CD4-positive, alpha-beta T cell treated with Interleukin-12 subunit alpha and Interleukin-12 subunit beta, for 1 hour (primary cell): ENCODE measurements at places on chromosomes 6 and 20.

GRCh38 chr6:22570185-22570551 is 802 bp downstream of the HDGFL1 start:
- DNase-seq, result no peak

DNA sequence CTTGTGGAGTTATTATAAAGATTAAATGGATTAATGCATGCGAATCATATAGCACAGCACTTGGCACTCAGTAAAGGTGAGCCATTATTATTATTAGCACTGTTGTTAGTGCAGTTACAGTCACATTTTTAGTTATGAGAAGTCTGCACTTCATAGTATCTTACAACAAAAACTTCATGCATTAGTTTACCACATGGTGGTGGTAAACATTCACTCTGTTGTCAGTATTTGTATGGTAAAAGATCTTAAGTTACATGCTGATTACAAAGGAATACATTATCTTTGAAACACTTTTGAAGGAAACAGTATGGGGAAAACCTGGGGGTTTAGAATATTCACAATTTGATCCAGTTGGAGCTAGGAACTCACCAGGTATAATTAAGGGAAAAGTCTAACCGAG is 20.8 kb downstream of the TMEM14A start:
- no peak for DNase-seq

DNA sequence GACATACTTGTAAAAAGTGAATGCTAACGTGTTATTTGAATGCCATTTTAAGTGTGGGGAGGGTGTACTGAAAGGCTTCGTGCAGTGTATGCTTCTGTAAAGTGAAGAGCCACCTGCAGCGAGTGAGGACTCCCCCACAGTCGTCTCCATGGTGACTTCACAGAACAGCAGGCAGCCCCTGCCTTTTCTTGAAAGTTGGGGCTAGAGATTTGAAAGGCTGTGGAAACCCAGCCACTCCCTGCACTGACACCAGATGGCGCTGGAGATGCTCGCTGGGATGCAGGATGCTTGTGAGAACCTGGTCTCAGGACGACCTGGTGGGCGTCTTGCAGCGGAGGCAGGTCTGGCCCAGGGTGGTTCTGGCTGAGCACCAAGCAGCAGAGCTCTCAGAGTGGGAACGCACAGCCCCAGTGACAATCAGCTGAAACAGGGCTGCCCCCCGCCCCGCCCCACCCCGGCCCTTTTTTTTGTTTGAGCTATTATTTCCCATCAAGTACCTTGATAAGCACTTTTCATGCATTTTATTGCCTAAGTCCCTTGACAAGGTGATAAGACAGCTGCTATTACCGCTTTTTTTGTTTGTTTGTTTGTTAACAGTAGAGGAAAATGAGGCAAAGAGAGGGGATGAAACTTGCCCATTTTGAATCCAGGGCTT is 150.3 kb downstream of the SYCP2 start:
- DNase-seq, result no peak

GRCh38 chr20:9339708-9340107 is 174.7 kb upstream of the LAMP5 start:
- no peak for DNase-seq

- DNase-seq, result no peak
Measured at GRCh38 chr20:50563133-50563944, 53.2 kb downstream of the PTPN1 start.

DNA sequence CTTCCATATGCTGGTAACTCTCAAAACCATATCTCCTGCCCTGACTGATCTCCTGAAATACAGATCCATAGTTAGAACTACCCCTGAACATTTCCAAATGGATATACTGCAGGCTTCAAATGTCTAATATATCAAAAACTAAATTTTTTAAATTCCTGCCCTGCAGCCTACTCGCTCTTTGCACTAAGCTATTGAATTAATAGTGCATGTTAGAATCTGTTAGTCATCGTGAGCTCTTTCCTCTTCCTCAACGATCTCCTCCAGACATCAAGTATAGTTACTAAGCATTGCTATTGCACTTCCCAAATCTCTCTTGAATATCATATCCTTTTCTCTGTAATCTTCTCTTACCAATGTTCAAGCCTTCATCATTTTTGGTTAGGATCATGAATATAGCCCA is 26.0 kb upstream of the RSPO3 start:
- no peak for DNase-seq
